ENCODE measurements at places on chromosomes 13 and 19. TPM values are rescaled to one million over a fixed set of nuclear protein-coding genes. Genes with fewer than 3 reads are reported as not detected.

LYL1 gene
- 4.2 TPM for total RNA-seq

CAMSAP3 gene
- 7.0 TPM for total RNA-seq

GPR183 gene
- total RNA-seq, result 7.9 TPM

KIR3DL1 gene
- total RNA-seq, result not detected

ZSCAN5A gene
- total RNA-seq, result 1.8 TPM

ZNF578 gene
- total RNA-seq, result 7.0 TPM

IFNL1 gene
- not detected for total RNA-seq

C5AR1 gene
- 1.2 TPM for total RNA-seq

CFAP97D2 gene
- total RNA-seq, result not detected

KLK2 gene
- not detected for total RNA-seq

HS6ST3 gene
- total RNA-seq, result 1.8 TPM

DNA sequence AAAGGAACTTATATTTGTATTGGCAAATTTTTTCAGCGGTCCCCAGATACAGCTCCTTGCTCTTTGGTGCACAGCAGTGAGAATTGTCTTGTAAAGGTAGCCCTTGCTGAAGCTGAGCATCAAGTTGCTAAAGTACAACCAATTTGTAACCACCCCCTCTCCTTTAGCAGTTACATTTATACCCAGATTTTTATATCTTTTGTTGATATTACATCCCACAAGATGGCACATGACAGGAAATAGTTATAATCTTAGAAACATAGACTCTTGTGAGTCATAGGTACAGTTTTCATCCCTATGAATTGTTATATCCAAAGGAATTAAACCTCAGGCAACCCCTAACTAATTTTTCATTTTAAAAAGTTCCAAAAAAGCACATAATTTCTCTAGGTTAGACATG, 523.0 kb upstream of the SLITRK1 start:
- no peak for DNase-seq

DNA sequence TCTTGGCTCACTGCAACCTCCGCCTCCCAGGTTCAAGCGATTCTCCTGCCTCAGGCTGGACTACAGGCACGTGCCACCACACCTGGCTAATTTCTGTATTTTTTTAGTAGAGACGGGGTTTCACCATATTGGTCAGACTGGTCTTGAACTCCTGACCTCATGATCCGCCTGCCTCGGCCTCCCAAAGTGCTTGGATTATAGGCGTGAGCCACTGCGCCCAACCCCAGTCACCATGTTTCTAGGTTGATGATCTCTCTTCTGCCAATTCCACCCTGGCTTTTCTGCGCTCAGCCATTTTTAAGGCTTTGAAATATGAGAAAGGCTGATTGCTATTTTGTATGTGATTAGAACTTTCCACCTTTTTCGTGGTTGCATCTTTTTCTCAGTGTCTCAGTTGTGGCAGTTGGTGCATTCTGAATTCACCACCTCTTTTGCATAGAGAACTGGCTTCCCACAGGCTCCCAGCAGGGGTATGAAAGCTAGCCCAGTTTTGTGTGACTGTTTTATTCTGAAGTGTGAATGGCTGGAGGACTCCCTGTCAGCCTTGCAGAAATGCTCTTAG, 15.5 kb downstream of the CEACAM1 start:
- DNase-seq, result no peak

GRCh38 chr19:50003810-50004419, 21.3 kb downstream of the VRK3 start:
- DNase-seq, result no peak

GRCh38 chr19:19778666-19779065, 42.9 kb downstream of the ZNF506 start:
- no peak for DNase-seq

DNA sequence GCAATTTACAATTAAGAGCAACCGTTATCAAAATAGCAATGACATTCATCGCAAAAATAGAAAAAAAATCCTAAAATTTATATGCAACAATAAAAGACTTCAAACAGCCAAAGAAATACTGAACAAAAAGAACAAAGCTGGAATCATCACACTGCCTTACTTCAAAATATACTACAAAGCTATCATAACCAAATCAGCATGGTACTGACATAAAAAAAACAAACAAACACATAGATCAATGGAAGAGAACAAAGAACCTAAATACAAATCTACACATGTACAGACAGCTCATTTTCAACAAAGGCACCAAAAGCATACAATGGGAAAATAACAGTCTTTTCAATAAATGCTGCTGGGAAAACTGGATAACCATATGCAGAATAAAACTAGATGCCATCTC, 6.4 kb downstream of the ZNF562 start:
- DNase-seq, result no peak

DNA sequence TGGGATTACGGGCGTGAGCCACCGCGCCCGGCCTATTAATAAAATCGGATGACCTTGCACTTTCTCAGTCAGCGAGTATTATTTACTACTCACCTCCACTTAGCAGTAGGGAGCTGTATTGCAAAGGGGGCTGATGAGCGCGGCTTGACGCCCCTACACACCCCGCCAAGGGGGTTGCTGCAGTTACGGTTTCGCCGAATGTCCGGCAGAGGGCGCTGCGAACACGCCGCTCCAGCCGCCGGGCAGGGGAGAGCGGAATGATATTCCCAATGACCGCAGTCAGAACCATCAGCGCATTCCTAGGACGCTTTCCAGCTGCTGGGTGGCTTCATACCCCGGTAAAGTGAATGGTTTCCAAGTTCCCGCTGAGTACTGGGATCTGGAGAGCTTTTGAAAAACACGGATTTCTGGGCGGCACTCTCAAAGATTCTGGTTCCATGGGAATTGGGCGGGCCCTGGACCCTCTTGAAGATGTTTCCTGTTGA, 30.0 kb upstream of the TPT1 start:
- DNase-seq, result peak; percentile 84

DNA sequence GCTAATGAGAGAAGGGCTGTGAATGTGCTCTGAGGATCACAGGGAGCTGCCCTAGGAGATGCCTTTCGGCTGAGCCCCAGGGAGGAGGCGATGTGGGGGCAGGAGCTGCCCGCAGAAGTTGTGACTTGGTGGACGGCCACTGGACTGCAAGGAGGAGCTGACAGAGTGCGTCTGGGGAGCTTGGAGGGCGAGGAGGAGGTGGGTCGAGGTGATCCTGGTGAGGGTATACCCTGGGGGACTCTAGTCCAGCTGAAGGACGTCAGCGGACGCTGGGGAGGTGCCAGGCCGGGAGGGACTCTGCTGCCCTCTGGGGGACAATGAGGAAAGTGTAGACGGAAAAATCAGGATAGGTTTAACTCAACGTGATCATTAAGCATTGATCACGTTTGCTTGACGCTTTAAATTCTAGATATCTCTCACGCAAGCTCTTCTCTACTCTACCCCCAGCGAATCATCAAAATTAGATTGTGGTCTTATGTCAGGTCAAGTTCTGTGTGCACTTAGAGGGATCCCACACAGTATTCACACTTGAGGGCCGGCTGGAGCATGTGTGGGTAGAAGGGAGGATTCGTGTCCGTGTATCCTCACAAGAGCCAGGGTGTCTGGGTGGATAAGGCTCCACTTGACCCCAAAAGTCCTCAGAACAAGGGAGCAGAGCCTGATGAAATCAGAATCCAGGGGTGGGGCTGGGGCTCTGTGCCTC, 3.3 kb upstream of the CEACAM7 start:
- no peak for DNase-seq

DNA sequence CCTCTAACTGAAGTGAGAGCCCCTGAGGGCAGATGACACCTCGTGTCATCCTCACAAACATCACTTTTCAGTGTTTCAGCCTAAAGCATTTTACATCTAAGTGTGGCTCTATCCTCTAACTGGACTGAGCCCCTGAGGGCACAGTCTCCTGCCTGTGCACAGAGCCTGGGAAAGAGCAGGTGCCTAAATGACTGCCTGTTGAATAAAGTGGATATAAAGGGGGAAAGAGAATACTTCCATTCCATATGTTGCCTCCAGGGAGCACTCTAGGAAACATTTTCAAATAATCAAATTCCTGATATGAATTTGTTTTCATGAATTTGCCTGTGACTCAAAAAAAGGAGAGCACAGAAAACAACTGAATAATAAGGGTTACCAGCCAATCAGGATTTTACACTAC, 32.2 kb downstream of the CNMD start:
- DNase-seq, result no peak

DNA sequence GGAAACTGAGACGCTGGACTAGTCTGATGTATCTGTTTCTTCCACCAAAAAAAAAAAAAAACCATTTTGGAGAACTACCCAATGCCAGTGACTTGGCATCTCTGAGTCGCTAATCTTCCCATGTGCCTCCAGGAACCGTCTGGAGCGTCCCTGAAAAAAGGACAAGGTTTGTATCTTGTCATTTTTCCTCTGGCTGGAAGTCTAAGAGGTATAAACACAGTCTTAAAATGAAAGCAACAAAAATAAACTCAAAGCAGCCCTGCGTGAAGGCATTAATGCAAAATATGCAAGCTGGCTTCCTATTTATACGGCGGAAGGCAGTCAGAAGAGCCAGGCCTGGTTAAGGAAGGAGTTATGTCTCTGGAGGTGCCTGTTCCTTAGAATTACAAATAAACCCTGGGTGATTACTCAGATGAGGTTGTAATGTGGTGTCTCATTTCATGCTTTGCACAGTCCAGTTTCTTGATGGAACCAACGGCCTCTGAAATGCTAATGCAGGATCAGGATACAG, 20.3 kb downstream of the ACTN4 start:
- no peak for DNase-seq

DNA sequence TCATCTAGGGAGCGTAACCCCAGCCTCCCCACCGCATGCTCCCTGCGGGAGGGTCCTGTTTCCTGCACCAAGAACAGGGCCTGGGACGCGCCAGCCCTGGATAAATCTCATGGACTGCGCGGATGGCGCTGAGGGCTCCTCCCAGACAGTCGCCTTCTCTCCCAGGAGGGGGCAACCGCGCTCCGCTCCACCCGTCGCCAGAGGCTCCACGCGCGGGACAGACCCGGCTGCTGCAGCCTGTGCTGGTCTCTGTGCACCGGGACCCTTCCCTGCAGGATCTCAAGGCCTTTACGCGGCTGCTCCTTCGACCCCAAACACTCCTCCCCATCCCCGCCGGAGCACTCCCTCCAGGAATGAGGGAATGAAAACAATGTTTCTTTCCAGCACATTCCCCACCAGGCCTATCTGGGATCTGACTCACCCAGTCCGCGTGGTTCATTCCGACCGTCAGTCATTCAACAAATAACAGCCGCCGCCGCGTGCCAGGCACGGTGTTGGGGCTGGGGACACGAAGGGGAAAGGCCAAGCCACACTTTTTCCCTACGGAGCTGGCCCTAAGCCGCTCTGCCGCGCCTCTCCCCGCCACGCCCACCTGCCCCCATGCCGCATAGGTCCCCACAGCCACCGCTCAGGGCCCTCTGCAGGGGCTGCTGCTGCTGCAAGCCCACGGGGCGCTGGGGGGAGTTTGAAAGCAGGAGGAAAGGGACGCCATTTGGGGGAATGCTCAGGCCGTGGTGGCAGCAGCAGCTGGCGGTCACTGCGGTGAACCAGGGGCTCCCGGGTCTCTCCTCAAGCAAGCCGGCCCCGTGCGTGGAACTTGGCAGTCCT, 6.0 kb downstream of the PNMA8B start:
- peak; percentile 69 for DNase-seq

DNA sequence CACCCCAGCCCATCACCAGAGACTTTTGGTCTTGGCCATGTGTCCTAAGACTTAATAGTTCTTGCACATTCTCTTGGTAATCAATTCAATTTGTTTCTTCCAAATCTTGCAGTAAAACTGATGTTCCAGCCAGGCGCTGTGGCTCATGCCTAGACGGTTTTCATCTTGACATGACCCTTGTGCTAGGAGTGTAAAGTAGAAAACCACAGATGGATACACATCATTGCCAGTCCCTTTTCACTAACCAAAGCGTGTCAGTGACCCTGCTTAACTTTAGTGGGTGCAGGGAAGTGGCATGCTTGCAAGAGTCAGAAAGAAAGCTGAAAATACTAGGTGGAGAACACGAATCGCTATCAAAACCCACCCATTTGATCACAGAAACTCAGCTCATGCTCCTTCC, 18.0 kb upstream of the CD70 start:
- DNase-seq, result no peak

GRCh38 chr13:64333888-64334287, 2896.2 kb downstream of the PCDH9 start:
- no peak for DNase-seq

DNA sequence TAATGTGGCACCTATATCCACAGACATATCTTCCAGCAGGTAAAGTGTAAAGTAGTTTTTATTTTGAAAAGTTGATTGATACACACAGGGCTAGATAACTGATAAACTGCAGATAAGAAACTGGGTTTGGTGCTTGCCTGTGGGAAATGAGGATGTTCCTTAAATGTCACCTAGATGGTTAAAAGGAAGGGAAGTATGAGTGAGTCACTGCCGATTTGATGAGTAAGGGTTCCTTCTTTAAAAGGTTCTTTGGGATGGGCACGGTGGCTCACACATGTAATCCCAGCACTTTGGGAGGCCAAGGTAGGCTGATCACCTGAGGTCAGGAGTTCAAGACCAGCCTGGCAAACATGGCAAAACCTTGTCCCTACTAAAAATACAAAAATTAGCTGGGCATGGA, 73.8 kb upstream of the FRY start:
- DNase-seq, result no peak

GRCh38 chr13:111540486-111540885, 220.0 kb downstream of the TEX29 start:
- DNase-seq, result no peak

DNA sequence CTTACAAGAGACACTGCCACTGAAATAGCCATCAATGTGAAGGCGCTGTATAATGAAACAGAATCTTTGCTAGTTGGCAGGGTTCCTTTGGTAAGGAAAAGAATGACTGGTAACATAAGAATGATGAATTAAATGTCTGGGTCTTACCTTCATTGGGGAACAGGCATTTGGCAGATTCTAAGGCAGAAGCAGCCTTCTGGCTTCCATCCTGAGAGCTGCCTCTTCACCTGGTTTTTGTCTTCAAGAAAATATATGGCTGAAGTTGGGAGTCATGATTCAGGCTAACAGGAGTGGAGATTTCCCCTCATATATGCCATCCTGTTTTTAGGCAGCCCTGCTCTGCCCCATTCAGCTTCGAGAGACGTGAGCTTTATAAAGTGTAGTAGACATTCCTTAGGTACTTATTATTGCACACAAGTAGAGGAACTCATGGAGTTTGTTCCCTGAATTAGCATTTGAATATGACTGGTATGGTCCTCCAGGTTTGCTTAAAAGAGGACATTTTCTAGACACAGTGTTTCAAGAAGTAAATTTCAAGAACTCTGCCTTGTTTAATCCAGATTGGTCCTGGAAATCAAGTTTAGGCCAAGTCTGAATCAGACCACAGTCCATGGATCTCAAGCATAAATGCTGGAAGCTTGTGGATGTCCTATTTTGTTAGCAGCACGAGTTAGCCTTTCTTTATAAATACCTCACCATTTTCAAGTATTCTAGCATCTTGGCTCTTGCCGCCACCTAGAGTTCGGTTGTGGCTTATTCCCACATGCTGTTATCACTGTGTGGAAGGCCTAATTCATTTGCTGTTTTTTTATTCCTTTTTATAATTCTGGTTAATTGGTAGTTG, 56.2 kb upstream of the AKAP11 start:
- peak; percentile 56 for DNase-seq

Data from tongue (tissue), 3 donors.